ENCODE measurements at places on chromosomes 6 and 20. TPM values are rescaled to one million over a fixed set of nuclear protein-coding genes. Genes with fewer than 3 reads are reported as not detected.

GRCh38 chr6:137944793-137945498 is 77.9 kb downstream of the TNFAIP3 start:
- peak; percentile 32 for DNase-seq

GRCh38 chr6:138520463-138520862 is 21.2 kb upstream of the NHSL1 start:
- DNase-seq = peak; percentile 22

GRCh38 chr20:17938871-17939619 is 29.5 kb downstream of the SNX5 start:
- DNase-seq = peak; percentile 40

DNA sequence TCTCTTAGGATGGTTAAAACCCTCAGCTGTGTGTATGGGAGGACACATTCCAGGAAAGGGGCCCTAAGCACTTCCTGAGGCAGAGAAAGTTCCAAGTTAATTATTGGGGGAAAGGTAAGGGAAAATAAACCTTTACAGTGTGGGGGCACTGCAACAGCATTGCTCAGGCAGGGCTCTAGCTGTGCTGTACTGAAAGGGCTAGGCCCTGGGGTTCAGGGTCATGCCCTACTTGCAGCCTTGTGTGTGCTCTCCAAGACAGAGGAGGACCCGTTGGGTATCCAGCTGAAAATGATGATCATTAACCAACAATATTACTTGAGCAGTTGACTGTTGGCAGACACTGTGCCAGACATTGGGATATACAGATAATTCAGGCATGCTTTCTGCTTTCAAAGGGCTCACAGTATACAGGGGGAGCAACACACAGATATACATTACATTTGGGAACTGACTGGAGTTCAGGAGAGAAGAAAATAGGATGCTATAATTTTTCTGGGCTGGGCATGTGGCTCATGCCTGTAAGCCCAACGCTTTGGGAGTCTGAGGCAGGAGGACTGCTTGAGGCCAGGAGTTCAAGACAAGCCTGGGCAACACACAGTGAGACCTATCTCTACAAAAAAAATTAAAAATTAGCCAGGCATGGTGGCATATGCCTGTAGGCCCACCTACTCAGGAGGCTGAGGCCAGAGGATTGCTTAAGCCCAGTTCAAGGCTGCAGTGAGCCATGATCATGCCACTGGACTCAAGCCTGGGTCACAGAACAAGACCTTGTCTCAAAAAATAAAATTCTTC is 9.1 kb upstream of the RPL7L1 start:
- DNase-seq = no peak

- no peak for DNase-seq
These were observed 419.2 kb upstream of the MMS22L start for GRCh38 chr6:97702248-97702647.

- no peak for DNase-seq
These were observed 92.8 kb downstream of the TAF4 start for GRCh38 chr20:61972636-61973508.

- peak; percentile 52 for DNase-seq
These were observed 150.8 kb downstream of the EDN1 start for GRCh38 chr6:12440981-12441380.

DNA sequence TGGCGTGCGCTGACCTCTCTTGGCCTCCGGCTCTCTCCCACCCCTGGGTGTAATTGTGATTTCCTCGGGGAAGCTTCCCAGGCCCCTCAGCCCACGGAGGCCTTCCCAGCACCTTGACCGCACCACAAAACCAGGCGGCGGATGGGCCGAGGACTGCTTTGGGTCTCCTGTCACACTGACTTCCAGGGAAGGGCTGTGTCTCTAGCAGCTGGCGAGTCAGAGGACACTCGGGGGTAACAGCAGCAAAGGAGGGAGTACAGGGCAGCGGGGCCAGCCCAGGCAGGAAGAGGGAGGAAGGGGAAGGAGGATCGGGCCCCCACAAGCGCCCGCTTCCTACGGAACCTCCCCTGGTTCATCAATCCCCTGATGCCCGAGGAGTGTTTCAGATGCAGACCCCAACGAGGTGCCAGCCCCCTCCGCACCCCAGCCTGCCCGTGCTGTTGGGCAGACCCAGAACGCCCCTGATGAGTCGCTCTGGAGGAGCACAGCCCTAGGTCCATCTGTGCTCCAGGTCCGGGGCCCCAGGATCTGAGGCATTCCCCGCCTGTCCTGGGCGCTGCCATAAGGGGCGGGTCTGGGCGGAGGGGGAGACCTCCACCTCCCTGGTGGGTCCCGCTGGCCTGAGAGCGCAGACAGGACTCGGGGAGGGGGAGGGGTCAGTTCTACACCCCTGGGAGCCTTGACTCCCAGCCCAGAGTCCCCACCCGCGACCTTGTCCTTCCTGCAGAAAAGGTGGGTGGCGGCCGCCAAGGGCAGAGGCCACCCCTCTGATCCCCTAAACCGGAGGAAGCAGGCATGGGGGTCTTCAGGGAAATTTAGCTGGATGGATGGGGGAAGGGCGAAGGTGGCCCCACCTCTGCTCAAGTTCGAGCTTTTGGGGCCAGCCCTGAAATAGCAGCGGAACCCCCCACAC is 956 bp downstream of the CHRNA4 start:
- no peak for DNase-seq

- DNase-seq = no peak
These were observed 23.9 kb downstream of the RIPOR2 start for GRCh38 chr6:24911796-24912382.

- DNase-seq = no peak
These were observed 358.3 kb downstream of the PAX1 start for GRCh38 chr20:22063753-22064152.

DNA sequence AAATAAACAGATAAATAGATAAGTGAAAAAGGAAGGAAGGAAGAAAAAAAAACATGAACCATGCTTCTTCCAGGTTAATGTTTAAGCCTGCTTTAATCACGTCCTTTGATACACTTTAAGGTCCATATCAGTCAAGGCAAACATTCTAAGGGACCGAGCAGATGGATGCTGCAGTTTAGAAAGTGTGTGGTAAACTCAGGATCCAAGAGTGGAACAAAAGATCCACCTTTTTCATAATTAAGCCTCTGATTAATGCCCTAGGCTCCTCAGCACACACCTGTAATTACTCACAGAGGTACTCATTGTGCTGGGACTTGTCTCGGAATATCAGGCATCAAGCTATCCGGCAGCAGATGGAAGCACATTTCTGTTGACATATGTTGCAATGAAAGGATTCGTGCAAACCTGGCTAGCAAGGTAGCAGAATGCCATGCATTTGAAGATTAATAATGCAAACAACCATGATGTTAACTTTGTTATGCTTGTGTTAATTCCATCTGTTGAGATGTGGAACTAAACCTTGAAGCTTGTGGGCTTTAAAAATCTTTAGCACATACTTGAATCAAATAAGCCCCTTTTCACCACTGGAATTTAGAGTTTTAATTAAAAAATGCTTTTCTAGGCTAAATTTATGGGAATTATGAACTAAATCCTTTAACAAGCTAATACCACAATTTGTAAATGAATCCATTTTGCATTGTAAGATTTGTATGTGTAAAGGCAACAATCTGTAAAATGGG is 163.7 kb downstream of the RALGAPA2 start:
- DNase-seq = no peak

- DNase-seq = no peak
These were observed 5.3 kb upstream of the STX11 start for GRCh38 chr6:144144996-144145395.

DNA sequence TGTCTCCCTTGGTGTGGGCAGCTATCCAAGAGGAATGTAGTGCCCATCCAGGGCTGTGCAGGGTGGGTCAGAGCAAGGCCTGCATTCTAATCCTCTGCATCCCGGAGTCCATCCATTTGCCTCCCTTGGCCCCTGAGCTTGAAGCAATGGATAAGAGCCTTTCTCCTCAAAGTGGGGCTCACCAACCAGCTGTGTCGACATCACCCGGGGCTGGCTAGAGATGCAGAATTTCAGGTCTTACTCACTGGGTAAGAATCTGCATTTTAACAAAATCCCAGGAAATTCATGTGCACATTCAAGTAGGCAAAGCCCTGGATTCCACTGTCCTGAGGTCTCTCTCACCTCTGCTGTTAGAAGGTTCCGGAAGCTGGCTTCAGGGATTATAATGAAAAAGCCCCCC is 95.3 kb downstream of the MDGA1 start:
- DNase-seq = no peak

DNA sequence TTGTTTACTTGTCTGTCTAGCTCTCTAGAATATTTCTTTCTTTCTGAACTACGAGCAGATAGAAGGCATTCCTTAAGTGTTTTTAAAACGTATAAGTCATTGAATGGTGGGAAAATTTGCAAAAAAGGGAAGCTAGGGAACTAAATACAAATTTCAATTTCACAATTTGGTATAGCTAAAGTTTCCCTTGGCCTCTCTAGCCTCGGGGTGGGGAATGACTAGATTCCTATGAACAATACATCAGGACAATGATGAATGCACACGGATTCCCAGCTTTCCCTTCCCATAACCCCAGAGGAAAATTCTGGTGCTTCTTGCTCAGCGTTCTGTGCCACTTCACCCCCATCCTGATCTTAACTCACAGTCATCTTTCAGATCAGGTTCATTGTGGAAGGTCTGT is 113.3 kb upstream of the ASF1A start:
- no peak for DNase-seq

DNA sequence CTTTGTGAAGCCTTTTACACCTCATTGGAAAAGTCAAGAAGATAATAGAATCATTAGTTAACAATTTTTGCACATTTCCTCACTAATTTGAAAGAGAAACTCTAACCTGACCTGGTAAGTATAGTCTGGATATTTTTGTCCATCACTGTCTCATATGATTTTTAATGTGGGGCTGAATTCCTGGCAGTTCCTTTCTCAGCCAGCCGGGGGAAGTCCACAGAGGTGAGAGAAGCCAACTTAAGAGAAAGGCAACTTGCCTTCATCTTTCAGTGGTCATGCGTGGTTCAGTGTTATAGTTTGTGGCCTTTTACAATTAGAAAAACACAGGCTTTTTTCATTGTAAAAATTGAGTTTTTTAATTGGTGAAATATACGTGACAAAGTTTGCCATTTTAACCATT is 80.6 kb downstream of the CDYL start:
- DNase-seq = no peak

- no peak for DNase-seq
These were observed 6.6 kb downstream of the APOBEC2 start for GRCh38 chr6:41059556-41059955.

DNA sequence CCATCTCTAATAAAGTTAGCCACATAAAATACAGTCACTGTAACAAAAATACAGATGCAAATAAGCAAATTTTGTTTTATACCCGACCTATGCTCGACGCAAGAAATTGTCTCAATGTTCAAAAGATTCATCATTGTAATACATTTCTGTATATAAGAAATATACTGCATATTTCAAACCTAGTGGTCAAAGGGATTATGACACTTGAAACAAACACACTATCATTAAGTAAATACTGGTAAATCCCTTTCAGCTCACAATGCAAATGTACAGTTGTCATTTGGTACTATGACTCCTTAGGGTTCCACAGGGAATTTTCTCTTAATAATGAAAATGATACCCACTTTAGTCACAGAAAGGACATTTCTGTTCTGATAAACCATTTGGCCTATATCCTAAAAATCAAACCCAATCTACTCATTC is 2.2 kb downstream of the HIVEP2 start:
- peak; percentile 22 for DNase-seq

DNA sequence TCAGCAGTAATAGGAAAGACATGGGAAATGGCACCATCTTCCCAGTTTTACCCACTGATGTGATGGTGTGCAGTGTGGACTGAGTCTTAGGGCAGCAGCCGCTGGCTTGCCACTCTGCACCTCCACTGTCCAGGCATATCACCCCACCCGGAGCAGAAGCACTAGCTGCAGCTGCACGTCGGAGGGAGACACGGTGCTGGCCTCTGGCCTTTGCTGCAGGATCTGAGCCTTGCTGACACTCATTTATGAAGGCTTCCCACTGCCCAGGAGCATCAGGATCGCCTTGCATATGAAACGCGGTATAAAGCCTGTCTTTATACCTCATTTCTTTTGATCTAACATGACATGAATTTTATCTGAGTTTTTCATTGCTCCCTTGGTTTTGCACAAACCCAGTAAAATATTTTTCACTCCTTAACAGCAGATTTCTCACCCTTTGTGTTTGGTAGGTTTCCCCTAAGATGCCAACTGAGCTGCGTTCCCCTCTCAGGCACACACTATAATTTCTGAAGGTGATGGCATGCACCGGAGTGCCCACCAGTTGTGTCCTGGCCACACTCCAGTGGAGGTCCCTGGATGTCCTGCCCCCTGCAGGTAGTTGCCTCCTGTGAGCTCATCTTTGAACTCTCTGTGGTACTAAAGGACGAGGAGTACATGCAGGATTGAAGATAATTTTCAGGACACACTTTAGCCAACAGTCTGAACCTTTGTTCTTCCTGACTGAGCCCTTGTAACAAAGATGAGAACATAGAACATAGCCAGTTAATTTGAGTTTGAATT is 9.0 kb upstream of the EXOC2 start:
- no peak for DNase-seq

DNA sequence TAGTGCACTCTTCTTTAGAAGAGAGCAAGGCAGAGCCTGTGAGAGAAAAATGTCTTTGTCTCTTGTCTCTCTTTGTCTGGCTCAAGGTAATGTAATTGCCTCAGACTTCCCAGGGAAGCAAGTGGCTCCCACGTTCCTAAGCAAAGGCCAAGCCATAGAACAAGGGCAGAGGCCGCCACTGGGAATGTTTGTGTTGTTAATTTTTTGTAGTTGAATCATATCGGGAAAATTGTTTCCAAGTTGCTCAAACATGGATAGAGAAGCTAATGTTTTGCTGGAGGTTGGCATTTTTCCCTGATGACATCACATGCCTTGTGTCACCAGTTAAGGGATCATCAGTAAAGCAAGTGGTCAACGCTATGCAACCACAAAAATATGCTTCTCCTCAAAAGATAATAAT is 211.5 kb upstream of the FOXA2 start:
- peak; percentile 97 for DNase-seq

DNA sequence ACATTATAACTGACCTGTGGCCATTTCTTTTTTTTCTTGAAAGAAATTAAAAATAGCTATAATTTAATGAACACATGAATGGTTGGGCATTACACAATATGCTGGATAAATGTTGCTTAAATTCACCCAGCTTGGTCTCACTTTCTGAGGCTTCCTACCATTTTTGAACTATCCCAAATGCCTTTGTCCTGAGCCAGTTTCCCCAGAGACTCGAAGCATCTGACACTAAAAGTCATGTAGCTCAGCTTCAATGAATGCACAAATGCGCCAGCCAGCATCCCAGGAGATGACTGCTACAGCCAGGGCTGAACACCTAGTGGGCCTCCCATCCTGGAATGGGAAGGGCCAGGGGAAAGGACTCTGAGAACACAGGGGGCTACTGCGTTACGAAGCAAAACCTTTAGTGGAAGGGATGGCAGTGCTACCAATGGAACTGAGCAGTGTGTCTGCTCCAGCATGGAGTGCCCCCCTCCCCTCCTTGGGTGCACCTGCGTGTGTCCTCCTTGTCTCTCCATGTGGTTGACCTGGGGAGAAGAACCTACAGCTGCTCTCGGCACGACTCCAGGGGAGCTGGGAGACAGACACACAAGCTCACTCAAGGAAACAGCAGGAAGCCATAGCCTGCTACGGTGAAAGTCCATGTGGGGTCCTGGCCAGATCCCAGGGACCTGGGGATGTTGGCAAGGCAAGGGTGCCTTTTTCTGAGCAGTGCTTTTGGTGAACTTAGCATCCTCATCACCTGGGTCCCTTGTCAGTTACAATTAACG is 60.9 kb downstream of the IRF4 start:
- no peak for DNase-seq

GRCh38 chr6:42764911-42765648 is 16.8 kb upstream of the BICRAL start:
- DNase-seq = no peak

Gene PDCD2
- 170 TPM for total RNA-seq

Gene ANGPT4
- not detected for total RNA-seq

Gene NKAIN2
- 1.1 TPM for total RNA-seq

Gene TTLL9
- not detected for total RNA-seq

Gene LAMA4
- total RNA-seq = 12.4 TPM

Gene GABRR1
- total RNA-seq = not detected

Gene RSPH9
- total RNA-seq = not detected
